ENCODE measurements at places on chromosomes 3 and 15. TPM values are rescaled to one million over a fixed set of nuclear protein-coding genes. Genes with fewer than 3 reads are reported as not detected.

DNA sequence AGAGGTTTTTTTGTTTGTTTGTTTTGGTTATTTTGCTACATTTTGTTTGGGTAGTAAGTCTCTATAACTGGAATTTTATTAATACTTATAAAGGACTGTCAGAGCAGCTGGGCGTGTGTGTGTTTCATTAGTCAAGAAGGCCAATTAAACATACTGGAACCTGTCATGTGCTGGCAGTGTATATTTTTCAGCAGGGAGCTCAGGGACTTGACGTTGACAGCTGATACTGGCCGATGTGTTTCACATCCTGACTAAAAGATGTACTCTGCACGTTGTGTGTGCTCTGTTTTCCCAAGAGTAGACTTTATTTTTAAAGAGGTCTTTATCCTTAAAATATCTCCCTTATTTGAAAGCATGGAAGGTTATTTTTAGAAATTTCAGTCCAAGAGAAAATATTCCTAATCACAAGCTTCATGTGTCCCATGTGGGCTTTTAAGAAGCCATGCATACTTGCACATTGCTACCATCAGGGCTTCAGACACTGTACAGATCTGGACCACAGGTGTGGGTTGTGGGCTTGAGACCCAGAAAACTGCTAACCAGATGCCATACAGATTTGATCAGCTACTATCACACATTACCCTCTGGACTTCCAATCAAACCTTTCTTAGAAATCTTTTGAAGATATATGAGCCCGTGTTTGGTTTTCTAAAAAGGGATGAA lies 135.9 kb downstream of the FEZF2 start:
- H3K4me3 ChIP-seq: no peak overlapping the region
- peaks cover 4% of the 10 kb centered on the region for H3K27me3 ChIP-seq
- H3K27ac ChIP-seq: no peak overlapping the region
- H3K4me1 ChIP-seq: no peaks in the 10 kb centered on the region
- DNase-seq: no peak
- H3K36me3 ChIP-seq: no peaks in the 10 kb centered on the region

- H3K4me1 ChIP-seq: peaks cover 13% of the 10 kb centered on the region
- no peak for DNase-seq
- no peak overlapping the region for H3K27ac ChIP-seq
These were observed 54.1 kb downstream of the RORA start for GRCh38 chr15:61175024-61175423.

GRCh38 chr3:60919296-60919695 lies 332.0 kb downstream of the FHIT start:
- H3K36me3 ChIP-seq: no peaks in the 10 kb centered on the region
- no peak overlapping the region for H3K4me3 ChIP-seq
- H3K27me3 ChIP-seq: no peaks in the 10 kb centered on the region
- no peak overlapping the region for H3K27ac ChIP-seq

DNA sequence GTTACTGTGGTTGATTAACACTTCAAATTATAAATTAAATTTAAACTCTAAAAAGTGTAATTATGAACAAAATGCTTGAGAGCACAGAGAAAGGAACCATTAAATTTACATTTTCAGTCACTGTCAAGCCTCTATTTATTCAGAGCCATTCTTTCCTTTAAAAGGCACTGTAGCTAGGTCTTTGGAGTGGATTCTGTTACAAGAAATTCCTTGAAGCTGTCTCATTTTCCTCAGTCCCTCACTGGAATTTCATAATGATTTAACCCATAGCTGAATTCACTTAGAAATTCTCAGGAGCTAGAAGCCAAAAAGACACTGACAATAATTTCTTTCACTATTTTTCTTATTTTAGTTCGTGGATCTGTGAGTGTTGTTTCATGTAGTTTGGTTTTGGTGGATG lies 81.2 kb upstream of the TCF12 start:
- H3K36me3 ChIP-seq: no peaks in the 10 kb centered on the region
- H3K27ac ChIP-seq: no peak overlapping the region
- no peak for DNase-seq
- peaks cover 3% of the 10 kb centered on the region for H3K27me3 ChIP-seq

GRCh38 chr3:158086776-158087175 lies 19.4 kb downstream of the SHOX2 start:
- no peak for DNase-seq
- no peaks in the 10 kb centered on the region for H3K36me3 ChIP-seq
- no peak overlapping the region for H3K27ac ChIP-seq
- no peaks in the 10 kb centered on the region for H3K4me1 ChIP-seq
- H3K4me3 ChIP-seq: no peak overlapping the region

GRCh38 chr3:52490939-52491526 lies 4.1 kb upstream of the STAB1 start:
- no peak for DNase-seq
- H3K4me3 ChIP-seq: no peak overlapping the region
- peaks cover 32% of the 10 kb centered on the region for H3K36me3 ChIP-seq
- no peak overlapping the region for H3K27ac ChIP-seq

GRCh38 chr3:160379628-160380214 lies 19.3 kb downstream of the IFT80 start:
- H3K4me1 ChIP-seq: peaks cover 2% of the 10 kb centered on the region
- no peak overlapping the region for H3K27ac ChIP-seq
- H3K4me3 ChIP-seq: no peak overlapping the region
- no peaks in the 10 kb centered on the region for H3K27me3 ChIP-seq
- DNase-seq: no peak

DNA sequence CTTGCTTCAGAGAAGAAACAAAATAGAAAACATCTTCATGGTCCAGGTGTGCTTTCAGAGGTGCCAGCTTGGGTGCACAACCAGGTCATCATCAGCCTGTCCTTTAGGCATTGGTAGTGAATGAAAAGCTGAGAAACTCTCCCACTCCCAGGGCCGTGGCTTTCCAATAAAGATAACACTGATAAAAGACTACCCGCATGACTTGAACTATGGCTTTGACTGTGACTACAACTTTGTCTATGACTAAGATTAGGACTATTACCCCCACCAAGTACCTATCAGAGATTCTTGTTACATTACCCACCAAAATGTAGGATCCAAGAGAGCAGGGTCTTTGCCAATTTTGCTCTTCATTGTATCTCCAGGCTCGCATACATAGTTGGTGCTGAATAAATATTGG lies 115.2 kb downstream of the EDEM1 start:
- no peak overlapping the region for H3K27ac ChIP-seq
- no peak for DNase-seq
- H3K4me3 ChIP-seq: no peak overlapping the region
- peaks cover 1% of the 10 kb centered on the region for H3K4me1 ChIP-seq
- H3K27me3 ChIP-seq: peaks cover 4% of the 10 kb centered on the region

DNA sequence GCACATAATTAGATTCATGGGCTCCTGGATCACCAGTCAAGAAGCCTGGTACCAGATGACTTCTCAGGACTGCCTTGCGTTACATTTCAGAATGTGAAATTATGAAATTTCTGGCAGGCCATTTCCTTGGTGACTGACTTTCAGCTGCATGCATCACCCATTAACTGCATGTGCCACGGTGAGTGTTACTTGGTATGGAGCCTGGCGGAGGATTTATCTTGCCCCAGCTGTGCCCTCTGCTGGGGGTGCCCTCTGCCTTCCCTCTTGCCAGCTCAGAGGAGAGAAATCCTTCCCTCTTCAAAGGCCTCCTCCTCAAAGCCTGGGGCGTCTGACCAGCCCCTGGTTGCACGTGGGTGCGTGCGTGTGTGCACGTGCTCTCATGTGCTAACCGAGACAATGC lies 57.7 kb upstream of the CTSH start:
- no peaks in the 10 kb centered on the region for H3K27me3 ChIP-seq
- no peaks in the 10 kb centered on the region for H3K36me3 ChIP-seq
- H3K4me1 ChIP-seq: peaks cover 15% of the 10 kb centered on the region
- no peak overlapping the region for H3K4me3 ChIP-seq
- H3K27ac ChIP-seq: no peak overlapping the region

GRCh38 chr3:53171064-53171418 lies 10.0 kb downstream of the PRKCD start:
- H3K27me3 ChIP-seq: no peaks in the 10 kb centered on the region
- peaks cover 8% of the 10 kb centered on the region for H3K36me3 ChIP-seq

COL8A1 gene
- 0.09 TPM for total RNA-seq

FOXL2 gene
- total RNA-seq: not detected

TIGIT gene
- total RNA-seq: 4.7 TPM

GHRL gene
- total RNA-seq: 0.43 TPM

AP3B2 gene
- total RNA-seq: not detected

GOLGA8R gene
- total RNA-seq: 1.5 TPM

Measured in activated CD4-positive, alpha-beta T cell treated with anti-CD3 and anti-CD28 coated beads, Interleukin-2, amount 10 ng/mL, durations not matched to agents 24 days and 14 days (primary cell).